ENCODE measurements at places on chromosomes 11 and 22. TPM values are rescaled to one million over a fixed set of nuclear protein-coding genes. Genes with fewer than 3 reads are reported as not detected.
A peak's percentile ranks its signal among the peaks of the same experiment; 100 is the strongest.

DNA sequence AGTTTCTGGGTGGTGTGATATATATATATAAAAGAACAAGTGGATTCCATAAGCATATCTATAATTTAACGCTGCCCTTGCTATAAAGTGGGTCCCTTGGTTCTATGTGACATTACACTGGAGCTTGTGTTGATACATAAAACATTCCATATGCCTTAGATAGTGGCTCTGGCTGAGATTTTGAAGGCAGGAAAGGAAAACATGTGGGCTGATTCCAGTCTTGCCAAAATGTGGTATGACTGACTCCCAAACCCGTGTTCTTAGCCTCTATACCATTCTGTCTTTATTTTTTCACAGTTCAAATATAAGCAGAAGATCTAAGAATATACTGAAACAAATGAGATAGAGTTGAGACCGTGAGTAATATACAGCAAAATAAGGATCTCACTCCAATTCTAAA lies 522.8 kb upstream of the LRRC4C start:
- ATAC-seq, result no peak

DNA sequence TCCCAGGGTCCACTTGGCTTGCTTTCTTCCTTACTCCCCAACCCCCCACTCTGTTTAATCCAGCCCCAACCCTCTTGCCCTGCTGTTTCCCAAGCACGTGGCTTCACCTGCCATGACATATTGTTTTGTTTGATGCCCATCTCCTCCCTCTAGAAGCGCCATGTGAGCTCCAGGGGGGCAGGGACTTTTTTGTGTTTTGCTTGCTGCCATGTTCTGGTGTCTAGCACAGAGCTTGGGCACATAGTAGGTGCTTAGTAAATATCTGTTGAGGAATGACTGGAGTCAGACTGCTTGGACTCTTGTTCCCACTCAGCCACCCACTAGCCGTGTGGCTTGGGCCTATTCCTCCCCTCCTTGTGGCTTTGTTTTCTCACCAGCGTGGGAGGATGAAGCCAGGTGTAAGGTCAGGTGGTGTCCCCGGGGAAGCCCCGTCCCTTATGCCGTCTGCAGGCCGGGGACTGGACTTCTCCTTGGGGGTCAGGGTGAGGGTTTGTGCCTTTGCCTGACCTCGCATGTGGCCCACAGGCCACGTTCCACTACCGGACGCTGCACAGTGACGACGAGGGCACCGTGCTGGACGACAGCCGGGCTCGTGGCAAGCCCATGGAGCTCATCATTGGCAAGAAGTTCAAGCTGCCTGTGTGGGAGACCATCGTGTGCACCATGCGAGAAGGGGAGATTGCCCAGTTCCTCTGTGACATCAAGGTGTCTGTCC lies 3.8 kb downstream of the AIP start:
- no peak for ATAC-seq

- ATAC-seq, result no peak
Measured at GRCh38 chr11:87430821-87431220, 393.1 kb downstream of the TMEM135 start.

- ATAC-seq, result no peak
Measured at GRCh38 chr11:77813256-77813655, 7.3 kb downstream of the RSF1 start.

GRCh38 chr11:93467054-93467453 lies 76.1 kb downstream of the SMCO4 start:
- ATAC-seq, result no peak

GRCh38 chr11:118002010-118002540 lies 15.9 kb downstream of the IL10RA start:
- ATAC-seq, result no peak

DNA sequence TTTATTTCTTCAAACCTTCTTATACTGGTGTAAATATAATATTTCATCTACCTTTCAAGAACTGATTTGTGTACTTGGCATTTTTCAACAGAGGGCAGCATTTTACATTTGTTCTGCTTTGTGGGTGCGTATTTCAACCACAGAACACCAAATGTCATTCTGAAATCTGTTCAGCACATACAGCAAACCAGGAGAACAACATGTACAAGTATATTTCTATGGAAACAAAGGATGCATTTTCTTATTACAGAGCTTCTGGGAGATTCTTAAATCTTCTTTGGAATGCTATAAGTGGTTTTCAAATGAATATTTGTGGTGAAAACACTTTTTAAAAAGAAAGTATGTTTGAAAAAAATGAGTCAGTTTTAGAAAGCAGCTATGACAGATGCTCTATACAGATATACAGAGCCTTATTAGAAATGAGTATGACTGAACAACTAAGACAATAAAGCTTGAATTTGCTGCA lies 946.0 kb downstream of the FAM181B start:
- ATAC-seq, result no peak

GRCh38 chr22:20569059-20570058 lies 61.9 kb downstream of the MED15 start:
- peak; percentile 25 for ATAC-seq

DNA sequence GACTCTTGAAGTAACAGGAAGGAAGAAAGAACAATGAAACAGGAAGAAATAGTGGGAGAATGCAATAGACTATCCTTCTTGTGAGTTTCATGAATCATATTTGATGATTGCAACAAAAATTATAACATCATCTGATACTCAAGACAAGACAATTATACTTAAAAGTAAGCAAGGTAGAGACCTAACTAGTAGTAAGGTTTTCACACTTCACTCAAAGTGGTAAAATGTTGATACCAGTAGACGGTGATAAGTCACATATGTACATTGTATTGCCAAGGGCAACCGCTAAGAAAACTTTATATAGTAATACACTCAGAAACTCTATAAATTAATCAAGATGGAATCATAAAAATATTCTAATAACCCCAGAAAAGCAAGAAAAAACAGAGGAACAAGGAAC lies 107.8 kb downstream of the CYP2R1 start:
- ATAC-seq, result no peak

DNA sequence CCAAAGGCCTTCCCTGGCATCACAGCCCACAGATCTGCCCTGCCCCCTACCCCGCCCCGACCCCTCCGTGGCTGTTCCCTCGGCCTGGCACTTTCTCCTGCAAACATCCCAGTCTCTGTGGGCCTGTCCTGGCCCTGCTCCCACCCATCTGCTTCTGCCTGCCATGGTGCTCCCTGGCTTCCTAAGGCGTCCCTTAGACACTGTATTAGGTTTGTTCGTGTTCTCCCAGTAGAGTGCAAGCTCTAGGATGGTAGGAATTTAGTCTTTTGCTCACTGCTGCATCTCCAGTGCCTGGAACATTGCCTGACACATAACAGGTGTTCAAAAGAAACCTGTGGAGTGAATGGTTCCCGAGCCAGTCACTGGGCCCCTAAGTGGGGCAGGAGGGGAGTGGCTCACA lies 69.6 kb upstream of the PITPNB start:
- ATAC-seq, result no peak

GRCh38 chr11:102837156-102837555 lies 6.3 kb downstream of the MMP3 start:
- no peak for ATAC-seq

- ATAC-seq, result no peak
Measured at GRCh38 chr11:30285416-30286121, 37.3 kb upstream of the ARL14EP start.

GRCh38 chr11:13276832-13277767 lies 490 bp upstream of the BMAL1 start:
- peak; percentile 91 for ATAC-seq

GRCh38 chr22:20957102-20957682 lies 9.9 kb upstream of the AIFM3 start:
- ATAC-seq, result peak; percentile 57

- ATAC-seq, result no peak
Measured at GRCh38 chr11:108945341-108945740, 280.5 kb downstream of the DDX10 start.

- ATAC-seq, result no peak
Measured at GRCh38 chr22:42134100-42135020, 3.8 kb upstream of the CYP2D6 start.

DNA sequence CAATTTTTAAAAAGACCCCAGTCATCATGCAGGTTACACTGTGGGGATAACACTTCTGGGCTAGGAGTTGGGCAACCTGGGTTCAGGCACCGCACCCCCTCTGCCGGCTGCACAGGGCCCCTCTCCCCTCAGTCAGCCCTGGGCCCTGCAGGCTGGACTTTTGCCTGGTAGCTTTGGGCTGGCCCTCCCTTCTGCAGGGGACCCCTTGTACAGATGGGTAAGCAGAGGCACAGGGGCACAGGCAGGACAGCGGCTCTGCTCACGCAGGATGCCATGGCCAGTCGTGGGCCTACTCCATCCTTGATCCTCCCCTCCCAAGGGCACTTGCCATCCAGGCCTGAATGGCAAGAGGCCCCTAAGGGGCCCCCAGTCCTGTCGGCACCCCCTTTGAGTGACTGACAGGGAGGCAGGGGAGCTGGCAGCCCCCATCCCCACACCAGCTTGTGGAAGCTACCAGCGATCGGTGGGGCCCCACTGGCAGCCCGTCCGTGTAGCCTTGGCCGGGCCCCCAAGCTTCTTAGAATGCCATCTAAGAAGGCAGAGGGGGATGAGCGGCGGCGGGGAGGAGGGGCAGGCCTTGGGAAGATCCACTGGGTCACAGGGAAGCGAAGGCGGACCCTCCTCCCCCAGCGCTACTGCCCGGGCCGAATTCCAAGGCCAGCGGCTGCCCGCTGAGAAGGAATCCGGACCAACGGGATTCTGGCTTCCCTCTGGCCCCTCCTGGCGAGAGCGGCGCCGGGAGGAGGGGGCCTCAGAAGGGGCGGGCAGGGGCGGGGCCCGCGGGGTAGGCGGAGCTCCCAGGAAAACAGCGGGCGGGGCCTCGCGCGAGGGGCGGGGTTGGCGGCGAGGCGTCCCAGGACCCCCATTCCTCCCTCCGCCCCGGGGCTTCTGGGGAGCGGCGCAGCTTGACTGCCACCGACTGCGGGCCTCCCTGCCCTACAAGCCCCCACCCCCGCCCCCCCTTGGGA lies 6.8 kb upstream of the CHKA start:
- ATAC-seq, result peak; percentile 88

GRCh38 chr22:24697172-24697571 lies 77.3 kb downstream of the PIWIL3 start:
- ATAC-seq, result no peak

GRCh38 chr11:34613552-34614056 lies 7.3 kb upstream of the EHF start:
- ATAC-seq, result peak; percentile 67

DNA sequence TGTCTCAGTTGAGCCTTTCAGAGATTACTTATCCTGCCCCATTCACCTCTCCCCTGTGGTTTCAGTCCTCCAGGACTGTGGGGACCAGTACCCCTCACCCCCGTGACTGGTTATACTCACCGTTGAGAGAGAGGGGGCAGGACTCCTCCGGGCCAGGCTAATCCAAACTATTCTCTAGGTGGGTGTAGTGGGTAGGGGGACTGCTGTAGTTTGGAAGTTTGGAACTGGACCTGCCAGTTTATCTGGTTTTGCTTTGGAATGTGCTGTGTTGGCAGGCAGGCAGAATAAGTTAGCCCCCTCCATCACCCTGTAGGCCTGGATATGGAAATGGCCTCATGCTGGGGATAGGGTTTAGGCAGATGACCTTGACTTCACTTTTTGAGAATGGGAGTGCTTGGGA lies 13.5 kb downstream of the TEAD1 start:
- no peak for ATAC-seq

- ATAC-seq, result no peak
Measured at GRCh38 chr11:47331454-47332302, 20.8 kb downstream of the MYBPC3 start.

Gene OR5T1
- total RNA-seq, result not detected

Gene TEX12
- 0.46 TPM for total RNA-seq

Gene PATE4
- 0.36 TPM for total RNA-seq

Gene BBOX1
- 3.1 TPM for total RNA-seq

Gene DEPDC5
- 12.5 TPM for total RNA-seq

Gene MIAT
- 6.0 TPM for total RNA-seq

Gene POU2AF3
- total RNA-seq, result 1.2 TPM

Gene OR52H1
- total RNA-seq, result 0.32 TPM

Gene P2RX3
- 145 TPM for total RNA-seq

Gene ROBO4
- 3.9 TPM for total RNA-seq

Gene PGA5
- not detected for total RNA-seq

Measured in motor neuron (in vitro differentiated cells).